ENCODE measurements at places on chromosomes 3 and 15.

DNA sequence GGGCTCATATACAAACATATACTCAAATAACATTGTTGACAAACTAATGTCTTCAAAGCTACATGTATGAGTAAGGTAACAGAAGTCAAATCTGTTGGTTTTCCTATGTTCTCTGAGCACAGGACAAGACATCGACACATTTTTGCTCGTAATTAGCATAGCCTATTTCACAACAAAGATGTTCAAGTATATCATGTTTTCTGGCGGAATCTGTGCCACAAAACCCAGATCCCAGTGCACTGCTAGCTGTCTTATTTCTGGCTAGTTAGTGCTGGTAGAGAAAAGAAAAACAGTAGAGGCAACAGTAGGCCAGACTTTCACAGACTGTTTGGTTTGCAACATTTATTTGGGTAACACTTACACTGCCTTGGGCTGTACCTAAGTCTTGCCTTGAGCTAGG lies 51.2 kb downstream of the RUBCN start:
- no peak for DNase-seq

- no peak for DNase-seq
Observed at GRCh38 chr15:70514251-70514650, 249.1 kb downstream of the UACA start.

DNA sequence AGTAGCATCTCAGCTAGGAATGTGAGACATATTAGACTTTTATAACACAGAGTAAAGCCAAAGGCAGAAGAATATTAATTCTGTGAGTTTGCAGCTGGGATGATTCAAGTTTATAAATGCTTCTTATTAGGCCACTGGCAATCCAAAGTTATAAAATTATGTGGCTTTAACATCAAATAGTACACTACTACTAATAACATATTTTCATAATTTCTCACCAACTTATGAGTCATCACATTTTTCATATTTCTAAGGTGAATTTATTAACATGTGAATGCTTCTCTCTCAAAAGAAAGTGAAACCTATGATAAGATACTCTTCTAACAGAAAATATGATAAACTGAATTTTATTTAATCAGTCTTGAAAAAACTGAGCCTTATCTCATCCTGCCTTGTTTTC lies 1348.2 kb upstream of the ALCAM start:
- no peak for DNase-seq

- DNase-seq, result no peak
Observed at GRCh38 chr3:58651276-58651675, 15.3 kb downstream of the FAM3D start.

DNA sequence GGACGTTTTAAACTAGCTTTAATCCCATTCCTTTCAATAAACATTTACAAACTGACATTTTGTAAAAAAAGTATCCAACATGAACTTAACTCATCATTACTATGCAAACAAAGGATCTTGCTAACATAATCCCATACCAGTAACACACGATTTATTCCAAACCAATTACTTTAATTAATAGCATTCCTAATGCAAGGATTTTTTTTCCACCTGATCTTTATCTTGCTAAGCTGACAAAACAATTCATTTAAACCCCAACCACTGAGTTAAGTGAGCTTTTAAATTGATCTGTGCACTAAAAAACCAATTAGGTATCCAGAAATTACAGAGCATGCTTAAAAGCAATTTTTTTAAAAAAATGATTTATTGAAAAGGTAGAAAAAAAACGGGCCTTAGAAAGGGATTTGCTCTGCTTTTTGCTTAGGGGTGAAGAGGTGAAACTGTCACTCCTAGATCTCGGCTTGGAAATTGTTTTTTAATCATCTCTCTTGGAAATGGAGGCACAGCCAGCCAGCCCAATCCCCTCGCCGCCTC lies 1.2 kb downstream of the SH3BP5 start:
- DNase-seq, result no peak

DNA sequence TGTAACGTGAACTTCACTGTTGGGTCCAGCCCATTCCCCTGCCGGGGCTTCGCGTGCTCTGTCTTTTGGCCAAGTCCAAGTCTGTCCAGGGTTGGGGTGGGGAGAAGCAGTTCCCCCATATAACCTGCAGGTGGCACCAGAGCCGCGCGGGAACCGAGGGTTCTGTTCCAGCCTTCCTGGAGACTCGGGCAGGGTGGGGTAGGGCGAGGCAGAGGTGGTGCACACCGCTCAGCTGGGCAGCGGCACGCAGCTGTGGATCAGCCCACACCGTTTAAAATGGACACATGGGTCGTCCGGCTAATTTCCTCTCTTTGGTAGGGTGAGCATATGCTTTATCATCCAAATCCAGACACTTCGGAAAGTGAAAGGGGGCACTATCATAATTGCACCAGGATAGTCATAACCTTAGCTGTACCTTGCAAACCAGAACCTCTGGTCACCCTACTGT lies 118.1 kb downstream of the TBC1D2B start:
- peak; percentile 58 for DNase-seq

DNA sequence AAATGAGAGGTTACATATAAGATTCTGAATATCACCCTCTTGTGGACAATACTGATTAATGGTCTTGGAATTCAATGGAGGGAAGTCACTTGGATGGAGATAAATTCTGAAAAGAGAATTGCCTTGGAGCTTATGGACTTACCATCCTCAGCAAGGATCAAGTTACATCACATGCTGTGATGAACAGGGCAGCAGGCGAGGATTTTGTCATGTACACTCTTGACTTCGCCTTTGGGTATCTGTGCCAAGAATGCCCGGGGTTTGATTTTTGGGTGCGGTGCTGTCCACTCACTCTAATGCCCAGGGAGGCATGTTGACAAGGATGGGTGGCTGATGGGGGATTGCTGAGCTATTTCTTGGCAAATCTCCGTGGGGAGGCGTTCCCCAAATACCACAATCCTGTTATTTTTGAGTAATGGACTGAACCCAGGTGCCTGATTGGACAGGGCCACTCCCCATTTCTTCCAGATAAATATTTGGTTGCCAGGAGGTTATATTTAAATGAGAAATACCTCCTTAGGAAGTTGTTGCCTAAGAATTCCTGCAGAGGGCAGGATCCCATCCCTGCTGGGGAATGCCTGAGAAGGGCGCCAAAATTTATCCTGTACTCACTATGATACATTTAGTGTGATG lies 96.3 kb downstream of the TPRG1 start:
- DNase-seq, result peak; percentile 18

DNA sequence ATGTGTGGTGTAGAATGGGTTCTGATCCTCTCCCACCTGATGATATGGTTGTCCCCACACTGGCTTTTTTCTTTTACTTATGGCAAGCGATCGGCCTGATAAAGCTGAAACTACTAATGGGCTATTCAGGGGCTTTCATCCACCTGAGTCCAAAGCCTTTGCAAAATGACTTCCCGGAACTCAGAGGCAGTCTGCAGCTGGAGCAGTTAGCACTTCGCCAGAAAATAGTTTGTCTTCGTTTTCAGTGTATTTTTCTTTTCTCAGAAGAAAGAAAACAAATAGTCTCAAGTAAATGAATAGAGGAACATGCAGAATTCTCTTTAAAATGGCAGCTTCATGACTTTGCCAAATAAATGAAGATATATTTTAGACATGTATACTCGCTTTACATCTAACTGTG lies 306.0 kb upstream of the ADAMTS9 start:
- DNase-seq, result no peak

DNA sequence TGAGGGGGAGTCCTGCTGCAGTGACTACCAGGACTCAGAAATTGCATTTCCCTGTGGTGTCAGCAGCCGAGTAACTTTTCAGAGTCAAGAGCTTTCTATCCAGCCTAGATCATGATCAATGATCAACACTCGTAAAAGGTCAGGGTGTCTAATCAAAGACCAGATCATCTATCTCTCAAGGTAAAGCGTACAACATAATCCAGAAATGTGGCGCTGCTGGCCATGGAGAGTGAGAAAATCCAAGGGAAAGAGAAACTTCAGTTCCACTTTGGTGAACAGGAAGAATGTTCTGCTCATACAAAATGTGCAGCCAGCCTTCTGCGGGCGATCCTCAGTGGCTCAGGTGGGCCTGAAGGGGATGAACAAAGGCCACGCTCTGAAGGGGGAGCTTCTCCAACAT lies 1005.8 kb upstream of the NR2F2 start:
- DNase-seq, result no peak

- DNase-seq, result peak; percentile 50
Observed at GRCh38 chr3:83438188-83438587, 1520.6 kb upstream of the CADM2 start.

DNA sequence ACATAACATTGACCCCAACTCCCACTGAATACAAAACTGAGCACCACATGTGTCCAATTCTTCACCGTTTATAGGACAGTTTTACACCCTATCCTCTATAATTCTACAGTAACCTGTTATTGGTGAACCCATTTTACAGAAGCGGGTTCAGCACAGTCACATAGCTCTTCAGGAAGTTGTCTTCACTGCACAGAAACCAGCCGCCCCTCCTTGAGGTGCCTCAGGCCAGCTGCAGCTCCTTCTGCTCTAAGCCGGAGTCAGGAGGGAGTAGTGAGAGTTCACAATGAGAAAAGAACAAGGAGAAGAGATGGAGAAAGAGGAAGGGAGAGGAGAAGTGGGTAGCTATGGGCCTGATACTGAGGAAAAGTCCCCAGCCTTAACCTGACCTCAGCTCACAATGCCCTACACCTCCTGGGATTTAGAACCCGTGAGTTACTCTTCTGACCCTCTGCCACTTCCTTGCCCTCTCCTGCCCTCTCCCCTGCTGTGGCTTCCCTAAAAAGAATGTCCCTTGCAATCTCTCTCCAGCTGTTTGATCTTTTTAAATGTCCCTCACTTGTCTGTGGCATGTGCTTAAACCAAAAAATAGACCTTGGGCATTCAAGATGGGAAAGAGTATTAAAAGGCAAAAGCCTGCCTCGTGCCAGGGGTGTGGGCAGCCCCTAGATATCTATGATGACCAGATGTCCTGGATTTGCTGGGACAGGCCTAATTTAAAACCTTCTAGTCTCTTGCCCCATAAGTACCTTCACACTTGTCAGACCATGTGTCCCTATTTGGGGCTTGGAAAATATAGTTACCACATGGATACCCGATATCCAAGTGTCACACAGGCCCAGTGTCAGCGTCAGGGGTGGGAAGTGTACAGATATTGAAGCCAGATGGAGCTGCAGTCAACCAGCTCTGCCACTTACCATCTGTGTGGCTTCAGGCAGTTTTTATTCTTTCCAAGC lies 71.3 kb upstream of the HES1 start:
- DNase-seq, result no peak

GRCh38 chr3:14959359-14959943 lies 12.1 kb downstream of the NR2C2 start:
- no peak for DNase-seq

GRCh38 chr15:68667800-68668625 lies 89.2 kb downstream of the CORO2B start:
- no peak for DNase-seq

GRCh38 chr3:42159147-42159546 lies 68.0 kb downstream of the TRAK1 start:
- no peak for DNase-seq

- DNase-seq, result no peak
Observed at GRCh38 chr15:42138968-42139386, 17.5 kb downstream of the PLA2G4F start.

GRCh38 chr15:99845009-99845408 lies 111.8 kb upstream of the LYSMD4 start:
- DNase-seq, result peak; percentile 1

DNA sequence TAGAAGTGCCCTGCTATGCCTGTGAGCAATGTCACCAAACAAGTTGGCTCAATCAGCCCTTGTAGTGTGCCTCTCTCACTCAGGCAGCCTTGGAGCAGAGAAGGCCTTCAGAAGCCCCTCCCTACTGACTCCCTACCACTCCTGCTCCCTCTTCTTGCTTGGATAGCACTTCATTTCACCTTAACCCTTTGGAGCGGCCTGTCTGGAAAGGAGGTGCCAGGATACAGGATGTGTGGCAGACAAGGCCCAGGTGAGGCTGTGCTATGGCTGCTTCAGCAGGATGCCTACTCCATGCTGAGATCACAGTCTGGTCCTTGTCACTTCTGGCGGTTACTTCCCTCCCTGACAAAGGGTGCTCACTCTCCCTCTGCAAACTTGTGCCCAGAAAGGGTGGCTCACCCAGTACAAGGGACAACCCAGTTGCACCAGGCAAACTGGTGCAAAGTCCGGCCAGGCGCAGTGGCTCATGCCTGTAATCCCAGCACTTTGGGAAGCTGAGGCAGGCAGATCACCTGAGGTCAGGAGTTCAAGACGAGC lies 1.1 kb downstream of the MON1A start:
- DNase-seq, result no peak

GRCh38 chr3:116276675-116277074 lies 168.6 kb downstream of the LSAMP start:
- DNase-seq, result no peak

DNA sequence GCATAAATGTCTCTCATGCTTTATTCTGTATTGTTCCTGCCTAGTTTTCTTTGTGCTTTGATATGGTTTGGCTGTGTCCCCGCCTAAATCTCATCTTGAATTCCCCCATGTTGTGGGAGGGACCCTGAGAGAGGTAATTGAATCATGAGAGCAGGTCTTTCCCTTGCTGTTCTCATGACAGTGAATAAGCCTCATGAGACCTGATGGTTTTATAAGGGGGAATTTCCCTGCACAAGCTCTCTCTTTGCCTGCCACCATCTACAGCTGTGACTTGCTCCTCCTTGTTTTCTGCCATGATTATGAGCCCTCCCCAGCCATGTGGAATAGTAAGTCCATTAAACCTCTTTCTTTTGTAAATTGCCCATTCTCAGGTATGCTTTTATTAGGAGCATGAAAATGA lies 1596.6 kb downstream of the SI start:
- no peak for DNase-seq

DNA sequence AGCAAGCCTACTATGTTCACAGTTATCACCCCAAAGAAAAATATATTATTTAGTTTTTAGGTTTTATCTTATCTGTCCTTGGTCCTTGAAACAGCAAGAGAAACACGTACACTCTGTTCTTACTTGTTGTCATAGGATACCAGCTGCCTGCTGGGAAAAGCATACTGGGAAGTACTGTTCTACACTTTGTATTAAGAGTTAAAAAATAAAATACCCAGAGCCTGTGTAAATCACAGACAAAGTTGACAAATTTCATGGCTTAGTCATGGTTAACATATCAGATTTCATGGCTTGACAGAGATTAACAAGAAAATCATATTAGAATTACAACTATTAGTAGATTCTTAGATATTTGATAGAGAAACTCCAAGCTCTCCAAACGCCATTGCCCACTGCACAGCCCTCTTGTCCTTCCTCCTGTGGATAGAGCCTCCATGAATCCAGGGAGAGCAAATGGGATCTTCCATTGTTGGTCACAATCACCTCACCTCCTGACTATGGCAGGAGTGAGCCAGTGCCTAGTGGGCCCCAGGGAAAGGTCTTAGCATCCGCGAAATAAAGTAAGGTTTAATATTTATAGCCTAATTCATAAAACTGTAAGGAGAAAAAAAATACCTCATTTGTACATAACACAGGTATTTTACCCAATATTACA lies 128.1 kb upstream of the WNT5A start:
- DNase-seq, result no peak

DNA sequence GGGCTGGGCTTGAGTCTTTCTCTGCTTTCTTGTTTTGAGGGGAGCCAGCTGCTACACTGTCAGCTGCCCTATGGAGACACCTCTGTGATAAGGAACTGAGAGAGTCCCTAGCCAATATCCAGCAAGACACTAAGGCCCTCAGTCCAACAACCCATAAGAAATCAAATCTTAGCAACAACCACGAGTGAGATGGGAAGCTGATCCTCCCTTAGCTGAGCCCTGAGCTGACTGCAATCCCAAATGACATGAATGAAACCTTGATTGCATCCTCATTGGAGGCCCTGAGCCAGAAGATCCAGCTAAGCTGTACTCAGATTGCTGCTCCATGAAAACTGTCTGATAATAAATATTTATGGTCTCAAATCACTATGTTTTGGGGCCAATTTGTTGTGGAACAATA lies 302.1 kb upstream of the MME start:
- DNase-seq, result no peak

- DNase-seq, result no peak
Observed at GRCh38 chr15:100720406-100720967, 118.1 kb downstream of the ASB7 start.
